ENCODE measurements at places on chromosomes 6 and 20. TPM values are rescaled to one million over a fixed set of nuclear protein-coding genes. Genes with fewer than 3 reads are reported as not detected.

DNA sequence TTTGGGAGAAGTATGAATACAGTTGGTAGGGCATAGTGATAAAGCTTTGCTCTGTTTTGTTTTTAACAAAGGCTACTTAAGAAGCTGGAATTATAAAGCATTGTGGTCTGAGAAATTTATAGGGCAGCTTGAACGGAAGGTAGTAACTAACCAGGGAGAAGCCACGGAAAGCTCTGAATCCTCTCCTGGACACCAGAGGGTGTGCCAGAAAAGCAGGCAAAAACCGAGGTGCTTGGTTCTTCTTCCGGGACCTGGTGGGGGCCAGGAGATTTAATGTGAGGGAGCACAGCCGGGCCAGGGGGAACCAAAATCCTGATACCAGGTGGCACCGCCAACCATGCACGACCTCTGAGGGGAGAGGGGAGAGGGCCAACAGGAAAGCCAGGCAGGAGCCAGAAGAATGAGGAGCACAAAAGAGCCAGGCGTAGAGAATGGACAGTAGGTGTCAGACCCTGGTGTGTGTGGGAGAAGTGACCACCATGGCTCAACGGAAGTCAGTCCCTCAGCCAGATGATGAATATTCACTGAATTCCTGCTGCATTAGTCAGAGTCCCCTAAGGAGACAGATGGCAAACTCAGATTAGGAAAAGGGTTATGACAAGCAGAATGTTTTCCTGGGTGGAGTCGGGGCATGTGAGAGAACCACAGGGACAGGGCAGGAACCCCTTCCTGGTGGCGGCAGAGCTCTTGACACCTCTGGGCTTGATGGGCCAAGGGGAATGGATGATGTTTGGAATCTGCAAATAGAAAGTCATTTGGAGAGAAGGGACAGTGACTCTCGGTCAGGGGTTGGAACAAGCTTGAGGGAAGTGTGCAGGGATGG is 262.3 kb downstream of the ZNF217 start:
- H3K27ac ChIP-seq: peak overlapping the region; percentile 51
- no peaks in the 10 kb centered on the region for H3K4me1 ChIP-seq
- no peaks in the 10 kb centered on the region for H3K36me3 ChIP-seq

- H3K4me1 ChIP-seq: no peaks in the 10 kb centered on the region
- peak; percentile 90 for DNase-seq
- no peak overlapping the region for H3K27ac ChIP-seq
- H3K4me3 ChIP-seq: peak overlapping the region; percentile 62
Observed at GRCh38 chr20:46307139-46307998, 929 bp downstream of the CDH22 start.

DNA sequence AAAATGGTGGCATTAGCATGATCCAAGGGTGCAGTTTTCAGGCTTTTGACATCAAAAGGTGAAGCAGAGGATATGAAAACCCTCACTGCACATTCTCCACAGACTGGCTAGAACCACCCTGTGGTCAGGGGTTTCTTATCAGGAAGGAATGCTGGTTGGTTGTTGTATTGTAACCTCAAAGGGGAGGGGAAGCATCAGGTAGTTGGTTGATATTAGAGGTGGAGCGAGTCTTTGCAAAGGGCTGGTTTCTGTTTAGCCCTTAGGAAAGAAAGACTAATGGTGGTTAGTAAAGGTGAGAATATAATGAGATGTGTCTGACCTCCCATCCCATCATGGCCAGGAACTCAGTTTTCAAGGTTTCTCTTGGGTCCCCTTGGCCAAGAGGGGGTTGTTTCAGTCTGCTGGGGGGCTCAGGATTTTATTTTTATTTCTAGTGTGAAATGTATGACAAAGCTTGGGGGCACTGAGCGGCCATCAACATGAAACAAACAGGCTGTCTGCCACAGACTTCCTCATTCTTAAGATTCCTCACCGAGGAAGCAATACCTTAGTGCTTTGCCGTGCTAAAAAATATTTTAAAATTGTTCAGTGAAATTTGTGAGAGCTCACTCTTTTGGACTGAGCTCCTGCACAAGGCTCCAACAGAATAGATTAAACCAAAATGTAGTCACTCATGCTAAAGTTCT is 47.5 kb upstream of the PROKR2 start:
- H3K36me3 ChIP-seq: no peaks in the 10 kb centered on the region
- H3K27ac ChIP-seq: no peak overlapping the region
- H3K27me3 ChIP-seq: no peaks in the 10 kb centered on the region
- no peak for DNase-seq
- H3K4me3 ChIP-seq: no peak overlapping the region

The OR12D3 gene
- not detected for total RNA-seq

The KCNB1 gene
- total RNA-seq: 0.84 TPM

The SAMD10 gene
- 6.0 TPM for total RNA-seq

The OPN5 gene
- total RNA-seq: not detected
